ENCODE measurements at places on chromosomes 12 and 14.

DNA sequence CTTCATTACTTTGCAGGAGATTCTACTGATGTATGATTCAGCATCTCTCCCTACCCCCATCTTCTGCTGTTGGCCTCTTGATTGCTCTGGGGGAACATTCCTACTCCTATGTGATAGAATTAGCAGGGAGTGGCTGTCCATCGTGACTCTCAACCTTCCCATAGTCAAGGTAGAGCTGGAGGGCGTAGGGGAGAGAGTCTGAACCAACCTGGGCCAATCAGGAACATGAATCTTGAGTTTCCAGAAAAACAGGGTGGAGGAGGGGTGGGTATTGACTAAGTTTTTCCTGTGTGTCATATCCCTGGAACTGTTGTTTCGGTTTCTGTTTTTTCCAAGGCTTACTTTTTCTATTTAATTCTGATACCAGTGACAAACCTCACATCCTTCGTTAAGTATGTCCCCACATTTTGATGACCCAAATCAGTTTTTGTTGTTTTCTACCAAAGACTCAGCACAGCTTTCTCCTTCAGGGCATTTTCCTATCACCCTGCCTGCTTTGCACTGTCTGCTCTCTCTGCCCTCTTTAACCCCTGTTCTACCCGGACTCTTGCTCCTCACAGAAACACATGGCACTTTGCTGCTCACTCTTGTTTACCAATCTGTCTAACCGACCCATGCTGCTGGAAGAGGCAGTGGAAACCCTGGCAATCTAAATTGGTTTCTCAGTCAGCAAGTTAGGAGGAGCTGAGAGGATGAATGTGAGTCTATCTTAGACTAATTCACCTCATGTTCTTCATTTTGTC is 1428.3 kb downstream of the AACS start:
- no peak for DNase-seq

GRCh38 chr14:37673439-37673838 is 78.0 kb downstream of the TTC6 start:
- DNase-seq, result peak; percentile 35

- DNase-seq, result no peak
Observed at GRCh38 chr12:71478270-71478669, 38.7 kb downstream of the LGR5 start.

DNA sequence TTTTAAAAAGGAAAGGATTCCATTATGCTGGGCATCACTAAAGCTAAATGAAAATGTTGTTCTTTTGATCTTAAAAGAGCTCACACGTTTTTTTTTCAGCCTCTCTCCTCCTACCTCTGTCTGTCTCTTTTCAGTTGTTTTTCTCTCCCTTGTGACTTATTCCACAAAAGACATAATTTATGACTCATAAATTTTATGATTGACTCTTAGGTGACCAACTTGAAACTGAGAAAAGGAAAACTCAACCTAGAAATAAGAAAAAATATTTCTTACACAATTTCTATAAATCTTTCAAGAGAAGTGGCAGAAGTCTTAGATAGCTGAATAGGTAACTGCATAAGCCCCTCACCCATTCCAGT is 227.7 kb upstream of the DDHD1 start:
- no peak for DNase-seq

DNA sequence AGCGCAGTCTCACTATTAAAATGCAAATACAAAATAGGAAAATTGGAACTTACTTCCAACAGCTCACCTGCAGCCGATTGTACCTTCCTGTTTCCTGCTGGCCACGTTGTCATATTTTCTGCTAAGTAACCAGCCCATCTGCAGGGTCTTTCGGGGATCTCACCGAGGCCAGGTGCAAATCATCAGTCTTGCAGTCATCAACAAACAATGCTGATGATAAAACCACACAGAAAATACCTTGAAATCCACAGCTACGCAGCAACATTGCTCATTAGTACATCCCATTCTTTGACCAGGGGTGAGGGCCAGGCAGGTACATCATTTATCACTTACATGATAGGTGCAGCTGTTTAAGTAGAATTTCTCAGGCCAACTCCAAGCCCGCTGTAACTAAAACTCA is 406.9 kb downstream of the TMEM121 start:
- DNase-seq, result no peak

DNA sequence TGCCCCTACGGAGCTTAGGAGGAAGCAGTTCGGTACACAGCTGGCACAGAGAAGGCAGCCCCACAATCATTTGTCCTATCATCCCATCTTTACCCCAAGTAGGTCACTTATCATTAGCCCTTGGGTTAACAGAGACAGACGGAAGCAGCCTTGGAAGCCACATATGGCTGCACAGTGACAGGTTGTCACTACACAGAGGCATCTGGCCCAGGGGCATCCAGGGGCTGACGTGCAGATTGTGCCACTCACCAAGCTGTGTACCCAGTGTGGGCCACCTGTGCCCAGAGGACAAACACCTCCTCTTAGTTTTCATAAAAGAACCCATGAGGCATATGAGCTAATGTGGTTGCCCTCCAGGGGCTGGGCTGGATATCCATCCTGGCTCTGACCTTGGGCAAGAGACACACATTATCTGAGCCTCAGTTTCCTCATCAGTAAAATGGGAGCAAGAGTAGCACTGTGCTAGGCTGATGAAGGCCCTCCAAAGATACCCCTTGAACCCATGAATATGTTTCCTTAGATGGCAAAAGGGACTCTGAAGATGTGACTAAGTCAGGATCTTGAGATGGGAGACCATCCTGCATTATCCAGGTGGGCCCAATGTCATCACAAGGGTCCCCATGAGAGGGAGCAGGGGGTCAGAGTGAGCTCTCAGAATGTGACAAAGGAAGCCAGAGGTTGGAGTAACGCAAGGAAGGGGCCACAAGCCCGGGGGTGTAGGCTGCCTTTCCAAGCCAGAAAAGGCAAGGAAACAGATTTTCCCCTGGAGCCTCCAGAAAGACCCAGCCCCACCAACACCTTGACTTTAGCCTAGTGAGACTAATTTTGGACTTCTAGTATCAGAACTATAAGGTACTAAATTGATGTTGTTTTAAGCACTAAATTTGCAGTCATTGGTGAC is 64.6 kb downstream of the C14orf132 start:
- no peak for DNase-seq

GRCh38 chr14:59566725-59567124 is 9.9 kb downstream of the CCDC175 start:
- DNase-seq, result no peak

GRCh38 chr14:104794099-104794498 is 1.4 kb downstream of the AKT1 start:
- DNase-seq, result peak; percentile 82

DNA sequence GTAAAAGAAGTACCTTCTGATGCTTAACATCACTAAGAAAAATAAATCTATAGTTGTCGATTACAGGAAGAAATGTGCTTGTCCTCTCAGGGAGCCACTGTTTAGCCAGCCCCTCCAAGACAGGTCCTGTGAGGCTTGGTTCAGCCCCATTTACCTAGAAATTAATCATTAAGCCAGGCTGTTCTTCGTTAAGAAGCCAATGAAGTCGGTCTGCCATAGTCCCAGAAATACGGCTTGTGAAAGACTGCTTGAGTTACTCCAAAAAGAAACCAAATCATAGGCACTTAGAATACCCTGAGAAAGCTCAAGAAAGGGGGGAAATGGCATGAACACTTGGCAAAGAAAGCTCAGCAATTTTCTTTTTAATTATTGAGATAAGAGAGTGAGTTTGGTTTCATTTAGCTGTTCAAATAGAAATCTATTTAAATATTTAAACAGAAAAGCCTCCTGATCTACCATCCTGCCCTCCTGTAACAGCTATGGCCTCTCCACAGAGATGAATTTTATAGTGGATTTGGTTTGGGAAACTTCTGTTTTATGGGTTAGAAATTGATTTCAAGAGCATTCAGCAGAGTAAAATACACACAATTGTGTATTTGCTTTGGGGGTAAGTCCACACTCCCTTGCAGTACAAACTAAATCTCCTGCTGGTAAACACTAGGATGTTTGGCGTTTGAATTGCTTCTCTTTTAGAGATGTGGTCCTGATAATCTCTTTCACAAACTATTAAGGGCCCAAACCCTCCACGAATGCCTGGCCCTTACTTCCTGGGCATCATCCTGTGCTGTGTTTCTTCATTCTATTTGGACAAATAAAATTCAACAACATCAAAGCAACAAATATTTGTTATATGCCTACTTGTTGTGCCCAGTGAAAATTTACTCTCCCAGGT is 234.4 kb downstream of the SEC23A start:
- DNase-seq, result no peak

GRCh38 chr12:90683871-90684270 is 271.1 kb downstream of the CCER1 start:
- no peak for DNase-seq

DNA sequence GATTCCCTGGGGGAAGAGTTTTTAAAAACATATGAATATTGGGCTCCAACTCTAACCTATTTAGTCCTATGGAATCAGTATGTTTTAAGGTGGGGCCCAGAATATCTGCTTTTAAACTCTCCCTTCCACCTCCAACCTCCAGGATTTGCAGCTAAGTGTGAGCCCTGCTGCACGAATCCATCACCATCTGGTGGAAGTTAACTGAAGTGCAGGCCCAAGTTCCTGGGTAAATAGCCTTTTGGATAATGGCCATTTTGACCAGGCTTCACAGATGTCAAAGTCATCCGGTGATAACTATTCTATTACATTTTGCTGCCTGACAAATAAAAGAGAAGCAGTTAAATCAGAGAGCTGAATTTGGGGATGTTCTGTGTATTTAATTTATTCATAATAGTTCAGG is 58.1 kb upstream of the RMST start:
- peak; percentile 72 for DNase-seq

DNA sequence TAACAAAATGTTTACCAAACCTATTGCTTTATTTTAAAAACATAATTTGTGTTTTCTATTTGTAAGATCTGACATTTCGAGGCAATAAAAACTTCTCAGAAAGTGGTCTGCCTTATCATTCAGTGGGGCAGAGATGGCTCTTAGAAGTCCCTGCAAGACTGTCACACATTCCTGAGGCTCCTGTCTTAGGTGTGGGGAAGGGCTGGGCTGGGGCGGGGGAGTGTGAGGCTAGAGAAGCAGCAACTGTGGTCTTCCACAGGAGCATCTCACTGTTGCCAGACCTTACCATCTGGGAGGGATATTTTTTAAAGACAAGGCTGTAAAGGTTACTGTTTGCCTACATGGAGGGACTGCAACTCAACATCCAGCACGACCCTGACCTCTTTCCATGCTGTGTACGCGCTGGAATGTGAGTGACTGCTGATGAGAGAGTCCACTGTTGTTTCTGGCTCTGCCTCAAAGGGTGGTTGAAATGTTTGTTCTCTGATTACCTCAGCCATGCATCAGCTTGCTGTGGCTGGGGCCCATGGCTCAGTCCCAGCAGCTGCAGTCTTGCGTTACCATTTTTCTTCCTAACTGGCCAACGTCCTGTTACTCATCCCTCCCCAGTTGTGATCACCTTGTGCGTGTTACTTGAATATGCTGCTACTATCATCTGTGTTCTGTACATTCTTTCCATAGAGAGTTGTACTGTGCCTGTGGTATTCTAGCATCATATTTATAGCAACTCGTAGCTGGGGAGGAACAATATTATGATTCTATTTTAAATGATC is 12.4 kb downstream of the ERG28 start:
- DNase-seq, result no peak

DNA sequence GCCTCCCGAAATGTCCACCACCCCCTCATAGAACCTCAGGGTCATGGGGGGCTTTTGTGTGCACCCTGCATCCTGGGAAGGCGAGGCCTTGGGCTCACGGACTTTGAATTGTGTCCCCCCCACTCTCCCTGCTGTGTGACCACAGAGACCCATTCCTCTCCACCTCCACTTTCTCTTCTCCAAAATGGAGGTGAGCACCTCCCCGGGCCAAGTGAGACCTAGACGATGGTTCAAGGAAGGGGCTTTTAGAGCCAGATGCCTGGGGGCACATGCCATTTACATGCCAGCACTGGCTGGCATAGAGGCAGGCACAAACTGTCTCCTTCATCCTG is 33.5 kb downstream of the CYP46A1 start:
- no peak for DNase-seq

DNA sequence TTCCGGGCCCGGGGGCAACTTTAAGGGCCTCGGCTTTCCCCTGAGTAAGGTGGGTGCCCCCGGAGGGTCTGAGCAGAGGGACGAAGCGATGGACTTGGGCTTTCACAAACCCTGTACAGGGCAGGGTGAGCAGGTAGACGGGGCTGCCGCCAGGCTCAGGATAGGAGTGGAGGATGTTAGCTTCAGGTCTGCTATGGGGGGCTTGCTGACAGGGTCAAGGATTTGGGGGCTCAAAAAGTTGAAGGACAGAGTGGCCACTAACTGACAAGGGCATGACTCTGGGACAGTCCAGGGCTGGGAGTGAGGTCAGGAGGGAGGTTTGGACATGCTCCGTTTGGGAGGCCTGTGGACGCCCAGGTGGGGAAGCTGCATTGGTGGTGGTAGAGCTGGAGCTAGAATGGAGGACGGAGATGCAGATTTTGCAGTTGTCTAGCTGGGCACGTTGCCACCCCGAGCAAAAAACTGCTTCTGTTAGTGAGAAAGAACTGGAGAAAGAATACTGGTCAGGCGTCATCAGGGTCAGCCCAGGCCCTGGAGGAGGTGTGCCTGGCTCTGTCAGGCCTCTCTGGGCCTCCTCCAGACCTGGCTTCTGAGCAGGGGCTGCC is 113.3 kb downstream of the ADGRD1 start:
- DNase-seq, result no peak

- no peak for DNase-seq
Observed at GRCh38 chr12:83065562-83065961, 378.9 kb downstream of the TMTC2 start.

DNA sequence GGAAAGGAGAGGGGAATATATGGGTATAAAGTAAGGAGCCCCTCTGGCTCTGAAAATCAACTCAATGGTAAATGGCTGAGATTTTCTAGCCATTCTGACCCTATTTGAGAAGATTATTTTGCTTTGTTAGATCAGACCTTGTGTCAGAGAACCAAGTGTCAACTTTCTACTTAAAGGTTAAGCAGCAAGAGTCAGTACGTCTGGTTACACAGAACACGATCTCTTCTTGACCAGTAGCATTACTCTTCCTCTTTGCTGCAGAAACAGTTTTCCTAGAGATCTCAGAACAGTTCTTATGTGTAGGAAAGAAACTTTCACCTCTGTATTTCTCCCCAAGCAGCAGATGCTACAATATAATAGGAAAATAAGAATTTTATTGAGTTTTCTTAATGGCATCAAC is 47.4 kb upstream of the BTG1 start:
- DNase-seq, result peak; percentile 35

- no peak for DNase-seq
Observed at GRCh38 chr12:105611340-105611739, 280.8 kb downstream of the C12orf75 start.

- DNase-seq, result no peak
Observed at GRCh38 chr12:42086031-42086430, 58.6 kb downstream of the GXYLT1 start.

DNA sequence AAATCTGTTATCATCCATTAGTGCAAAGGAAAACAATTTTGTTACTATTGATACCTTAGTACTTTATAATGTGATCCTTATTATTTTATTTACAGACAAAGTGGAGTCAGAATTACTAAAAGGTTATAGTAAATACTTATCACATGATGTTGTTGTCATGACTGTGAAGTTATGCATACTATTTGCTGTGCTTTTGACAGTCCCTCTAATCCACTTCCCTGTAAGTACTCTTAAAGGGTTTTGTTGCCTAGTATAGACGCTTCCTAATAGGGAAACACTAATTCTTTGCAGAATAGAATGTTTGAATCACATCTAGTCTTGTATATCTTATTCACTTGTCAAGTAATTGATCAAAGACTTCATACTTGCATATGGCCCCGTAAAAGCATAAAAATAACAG is 69.4 kb downstream of the SLC38A6 start:
- peak; percentile 26 for DNase-seq

Measured in NCI-H82 (cell line).